Kasumi-1 (cell line): ENCODE measurements at places on chromosomes 3 and 15.
A peak's percentile ranks its signal among the peaks of the same experiment; 100 is the strongest.

DNA sequence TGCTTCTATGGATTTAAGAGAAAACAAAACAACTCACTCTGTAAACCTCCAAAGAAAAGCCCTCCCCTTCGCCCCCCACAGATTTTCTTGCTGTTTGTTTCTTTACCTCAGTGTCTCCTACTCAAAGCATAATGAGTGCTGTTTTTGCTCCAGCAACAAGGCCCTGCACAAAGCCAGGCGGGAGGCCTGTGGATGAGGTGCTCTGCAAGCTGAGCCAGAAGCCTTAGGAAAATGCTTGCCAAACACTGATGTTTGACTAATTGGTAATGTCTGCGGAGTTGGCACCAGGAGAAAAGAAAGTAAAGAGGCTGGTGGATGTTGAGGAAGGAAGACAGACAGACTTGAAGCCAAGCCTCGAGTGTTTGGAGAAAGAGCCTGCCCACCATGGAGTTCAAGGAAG is 99.7 kb downstream of the RARB start:
- no peak for DNase-seq

- DNase-seq: peak; percentile 3
These were observed 19.2 kb downstream of the SLC41A3 start for GRCh38 chr3:126064627-126065258.

- DNase-seq: no peak
These were observed 118.9 kb downstream of the RBPMS2 start for GRCh38 chr15:64656508-64656907.

- no peak for DNase-seq
These were observed 81.6 kb upstream of the FEZF2 start for GRCh38 chr3:62454916-62455315.

- no peak for DNase-seq
These were observed 874 bp downstream of the ZNF662 start for GRCh38 chr3:42906848-42907183.

DNA sequence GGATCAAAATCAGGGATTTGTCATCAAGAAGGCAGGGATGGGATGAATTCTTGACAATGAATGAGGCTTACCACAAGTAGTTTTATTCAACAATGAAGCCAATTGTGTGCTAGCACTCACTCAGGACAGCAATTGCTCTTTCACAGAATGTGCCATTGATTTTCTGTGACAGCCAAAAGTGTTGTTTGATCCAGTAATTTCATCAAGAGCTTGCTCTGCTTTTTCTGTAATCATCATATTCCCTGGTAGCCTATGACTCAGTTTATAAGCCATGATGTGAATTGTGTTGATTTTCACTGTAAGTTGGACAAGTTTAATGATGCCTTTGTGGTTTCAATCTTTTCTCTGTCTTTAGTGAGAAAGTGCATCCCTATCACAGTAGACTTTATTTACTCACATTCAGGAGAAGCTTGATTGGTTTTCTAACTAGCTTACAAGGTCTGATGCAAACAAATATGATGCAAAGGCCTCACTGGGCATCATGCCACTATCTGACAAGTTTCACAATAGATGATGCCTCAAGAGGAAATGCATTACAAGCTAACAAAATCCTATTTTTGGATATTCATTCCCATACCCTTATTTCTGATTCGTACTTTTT is 13.6 kb upstream of the CSRNP1 start:
- DNase-seq: no peak
